ENCODE measurements at places on chromosomes 12 and 14.

- no peak for DNase-seq
Measured at GRCh38 chr12:89029961-89030360, 322.3 kb downstream of the DUSP6 start.

DNA sequence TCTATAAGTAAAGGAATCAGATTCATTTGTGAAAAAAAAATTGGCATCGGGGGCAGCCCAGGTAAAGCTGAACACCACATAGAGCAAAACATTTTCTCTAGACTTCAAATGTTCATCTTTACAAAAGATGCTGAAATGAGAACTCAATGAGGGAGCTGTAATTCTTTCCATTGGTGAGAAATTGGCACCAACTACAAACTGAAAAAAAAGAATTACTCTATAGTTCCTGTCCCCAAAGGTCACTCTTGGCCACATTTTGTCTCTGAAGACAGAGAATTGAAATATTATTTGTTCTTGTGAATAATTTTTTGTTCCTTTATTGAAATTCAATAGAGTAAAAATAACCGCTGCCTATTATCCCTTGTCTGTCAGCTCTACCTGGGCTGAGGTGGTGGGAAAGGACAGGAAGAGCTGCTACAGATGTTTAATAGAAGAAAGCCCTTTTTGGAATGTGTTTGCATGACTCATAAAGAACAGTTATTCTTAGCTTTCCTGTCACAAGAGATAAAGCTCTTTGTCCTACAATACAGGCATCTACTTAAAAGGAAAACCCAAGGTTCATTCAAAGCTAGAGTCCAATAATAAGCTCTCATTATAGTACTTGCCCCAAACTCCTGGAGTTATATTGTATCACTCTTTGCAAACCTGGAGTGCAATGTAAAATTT is 380.1 kb upstream of the KITLG start:
- no peak for DNase-seq

- no peak for DNase-seq
Measured at GRCh38 chr14:82432301-82433105, 898.9 kb upstream of the SEL1L start.

GRCh38 chr14:35557221-35557747 is 23.3 kb downstream of the INSM2 start:
- DNase-seq, result no peak

DNA sequence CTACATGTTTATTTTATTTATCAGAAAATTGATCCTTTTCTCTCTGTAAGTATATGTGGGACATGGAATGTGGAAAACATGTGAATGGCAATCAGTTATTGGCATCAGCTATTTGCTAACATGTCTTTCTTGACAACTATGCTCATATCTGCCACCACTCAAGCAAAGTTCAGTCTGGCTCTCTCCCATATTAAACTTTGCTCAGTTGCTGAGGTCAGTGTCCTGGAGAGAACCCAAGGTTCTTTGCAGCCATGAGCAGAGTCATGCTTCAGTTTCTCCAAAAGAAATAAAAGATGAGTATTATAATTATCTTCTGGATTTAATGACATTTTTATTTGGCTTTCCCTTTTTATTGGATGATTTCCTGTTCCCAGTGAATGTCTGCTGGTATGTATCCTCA is 42.6 kb downstream of the A2M start:
- DNase-seq, result no peak

- peak; percentile 26 for DNase-seq
Measured at GRCh38 chr12:10285919-10286318, 21.8 kb upstream of the KLRD1 start.

GRCh38 chr14:76589246-76589645 is 172.0 kb upstream of the VASH1 start:
- DNase-seq, result no peak

DNA sequence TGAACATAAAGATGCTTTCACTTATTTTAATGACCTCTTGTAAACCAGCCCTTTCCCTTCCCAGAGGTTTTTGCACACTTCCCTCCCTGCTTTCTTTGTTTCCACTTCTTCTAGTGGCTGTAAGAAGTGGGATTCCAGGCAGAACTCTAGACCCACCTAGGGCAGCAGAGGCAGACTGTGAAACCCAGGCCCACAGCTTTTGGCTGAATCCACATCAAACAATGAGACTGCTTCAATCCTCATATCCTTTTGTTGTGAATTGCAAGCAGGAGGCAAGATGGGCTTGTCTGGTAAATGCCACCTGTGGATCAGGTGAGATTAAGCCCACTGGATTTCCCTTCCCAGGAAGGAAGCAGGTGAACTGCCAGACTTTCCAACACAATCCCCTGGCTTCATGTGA is 12.8 kb downstream of the CCDC177 start:
- DNase-seq, result no peak

DNA sequence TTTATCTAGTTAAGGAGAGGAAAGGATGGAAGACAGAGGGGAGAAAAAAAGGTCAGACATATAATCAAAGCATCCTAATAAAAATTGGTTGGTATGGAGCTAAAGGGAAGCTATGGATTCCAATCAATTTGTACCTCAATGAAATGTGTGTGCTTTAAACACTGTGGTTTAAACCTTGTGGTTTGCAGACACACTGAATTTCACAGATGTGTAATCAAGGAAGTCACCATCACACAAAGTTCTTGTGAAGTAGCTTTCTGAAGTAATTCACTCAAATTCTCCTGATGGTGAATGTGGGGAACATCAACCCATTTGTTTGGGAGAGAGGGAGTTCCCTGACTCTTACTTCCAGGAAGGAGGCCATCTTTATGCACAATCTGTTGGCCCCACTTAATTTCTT is 243.3 kb upstream of the KRR1 start:
- DNase-seq, result no peak

DNA sequence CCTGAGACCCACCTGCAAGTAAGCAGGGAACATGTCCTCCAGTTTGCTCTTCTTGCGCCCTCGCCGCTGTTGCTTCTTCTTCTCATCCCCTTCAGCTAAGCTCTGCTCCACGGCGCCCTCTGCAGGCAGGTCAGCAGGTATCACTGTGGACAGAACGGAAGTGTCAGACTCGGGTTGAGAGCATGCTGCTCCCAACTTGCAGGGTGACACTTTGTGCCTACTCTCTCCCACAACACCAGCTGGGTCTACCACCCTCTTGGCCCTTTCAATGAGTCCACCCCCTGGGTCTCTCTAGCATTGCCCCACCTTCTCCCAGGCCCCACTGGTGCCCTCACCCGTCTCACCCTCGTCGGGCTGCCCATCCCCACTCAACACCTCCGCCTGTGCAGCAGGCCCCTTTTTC is 16.7 kb downstream of the KMT2D start:
- peak; percentile 61 for DNase-seq

DNA sequence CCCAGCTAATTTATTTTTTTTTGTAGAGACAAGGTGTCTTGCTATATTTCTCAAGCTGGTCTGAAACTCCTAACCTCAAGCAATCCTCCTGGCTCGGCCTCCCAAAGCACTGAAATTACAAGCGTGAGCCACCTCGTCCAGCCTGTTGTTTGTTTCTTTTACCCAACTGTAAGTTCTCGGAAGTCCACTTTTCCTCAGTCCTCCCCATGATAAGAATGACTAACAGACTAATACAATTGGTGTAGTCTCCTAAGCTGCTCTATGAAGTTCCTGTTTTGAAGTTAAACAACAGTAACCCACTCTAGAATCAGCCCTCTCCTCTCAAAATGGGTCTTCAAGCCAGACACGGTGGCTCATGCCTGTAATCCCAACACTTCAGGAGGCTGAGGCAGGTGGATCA is 36.5 kb downstream of the HIGD1C start:
- no peak for DNase-seq

- DNase-seq, result no peak
Measured at GRCh38 chr12:101859664-101860607, 17.4 kb upstream of the DRAM1 start.

DNA sequence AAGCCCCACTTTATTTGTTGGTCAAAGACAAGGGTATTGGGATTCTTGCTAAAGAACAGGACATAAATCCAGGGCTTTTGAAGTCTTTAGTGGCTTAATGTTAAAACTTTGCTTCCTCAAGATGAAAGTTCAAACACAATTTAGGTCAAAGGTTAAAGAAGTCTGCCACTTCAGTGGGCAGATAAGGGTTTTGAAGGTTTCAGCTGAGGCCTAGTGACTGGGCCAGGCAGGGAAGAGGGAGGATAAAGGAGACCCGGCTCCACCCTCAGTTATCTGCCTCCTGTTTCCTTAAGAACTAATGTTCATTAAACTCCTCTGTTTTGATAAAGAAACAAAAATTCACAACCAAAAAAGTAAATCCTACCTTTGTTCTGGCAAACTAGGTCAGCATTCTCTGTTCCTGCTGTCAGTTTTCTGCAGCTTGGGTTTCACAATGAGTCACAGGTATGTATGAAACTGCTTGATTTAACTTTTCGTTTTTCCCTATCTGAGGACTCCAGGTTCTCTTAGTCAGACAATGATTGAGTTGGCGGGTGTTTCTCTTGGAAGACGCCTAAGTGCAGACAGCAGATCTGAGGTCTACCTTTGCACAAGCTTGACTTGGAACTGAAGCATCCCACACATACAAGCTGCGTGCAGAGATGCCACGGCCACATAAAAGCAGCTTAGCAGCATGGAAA is 208.3 kb downstream of the EXOC5 start:
- no peak for DNase-seq

DNA sequence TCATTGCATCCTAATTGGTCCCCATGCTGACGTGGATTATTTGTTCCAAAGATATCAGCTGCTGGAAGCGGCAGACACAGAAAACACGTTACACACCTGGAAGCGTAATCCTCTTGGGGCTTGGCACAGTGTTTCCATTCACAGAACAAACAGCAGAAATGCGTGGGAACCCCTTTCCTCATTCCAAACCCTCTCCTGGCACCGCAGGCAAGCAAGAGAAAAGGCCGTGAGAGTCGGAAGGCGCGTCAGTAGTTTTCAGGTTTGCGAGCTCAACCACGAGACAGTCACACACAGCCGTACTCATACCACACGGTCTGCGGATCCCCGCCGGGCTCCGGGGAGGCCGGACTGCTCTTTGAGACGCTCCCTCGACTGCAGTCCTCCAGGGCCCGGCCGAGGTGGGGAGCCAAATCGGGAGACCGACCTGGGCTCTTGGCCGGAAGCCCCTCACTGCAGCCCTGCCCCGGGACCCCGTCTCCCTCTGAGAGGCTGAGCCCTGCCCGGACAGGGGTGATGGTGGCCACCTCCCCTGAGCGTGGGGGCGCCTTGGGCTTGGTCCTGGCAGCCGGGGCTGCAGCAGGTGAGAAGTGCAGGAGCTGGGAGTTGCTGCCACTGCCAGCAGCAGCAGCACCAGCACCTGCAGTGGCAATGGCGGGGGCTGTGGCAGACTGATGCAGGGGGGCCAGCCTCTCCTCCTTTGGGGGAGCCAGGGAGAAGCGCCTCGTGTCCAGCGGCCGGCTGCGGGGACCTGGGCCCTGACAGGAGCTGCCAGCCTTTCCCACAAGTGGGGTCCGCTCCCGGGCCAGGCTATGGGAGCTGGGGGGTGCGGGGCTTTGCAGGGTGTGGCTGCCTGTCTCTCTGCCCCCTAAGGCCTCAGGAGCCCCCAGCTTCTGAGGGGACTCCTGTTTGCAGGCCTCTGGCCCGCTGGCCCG is 28.1 kb upstream of the GPR68 start:
- no peak for DNase-seq

GRCh38 chr12:48350249-48351021 is at the start of gene ZNF641:
Gene ZNF641, minus strand, starts transcription at chr12:48350919. Its CDS starts 2,829 bp downstream, at chr12:48348090.
- DNase-seq, result peak; percentile 82

- DNase-seq, result no peak
Measured at GRCh38 chr14:105333613-105334364, 19.2 kb downstream of the PACS2 start.

- DNase-seq, result no peak
Measured at GRCh38 chr14:102187044-102187443, 47.3 kb downstream of the WDR20 start.

GRCh38 chr14:39731912-39732311 is 299.7 kb upstream of the FBXO33 start:
- DNase-seq, result no peak

DNA sequence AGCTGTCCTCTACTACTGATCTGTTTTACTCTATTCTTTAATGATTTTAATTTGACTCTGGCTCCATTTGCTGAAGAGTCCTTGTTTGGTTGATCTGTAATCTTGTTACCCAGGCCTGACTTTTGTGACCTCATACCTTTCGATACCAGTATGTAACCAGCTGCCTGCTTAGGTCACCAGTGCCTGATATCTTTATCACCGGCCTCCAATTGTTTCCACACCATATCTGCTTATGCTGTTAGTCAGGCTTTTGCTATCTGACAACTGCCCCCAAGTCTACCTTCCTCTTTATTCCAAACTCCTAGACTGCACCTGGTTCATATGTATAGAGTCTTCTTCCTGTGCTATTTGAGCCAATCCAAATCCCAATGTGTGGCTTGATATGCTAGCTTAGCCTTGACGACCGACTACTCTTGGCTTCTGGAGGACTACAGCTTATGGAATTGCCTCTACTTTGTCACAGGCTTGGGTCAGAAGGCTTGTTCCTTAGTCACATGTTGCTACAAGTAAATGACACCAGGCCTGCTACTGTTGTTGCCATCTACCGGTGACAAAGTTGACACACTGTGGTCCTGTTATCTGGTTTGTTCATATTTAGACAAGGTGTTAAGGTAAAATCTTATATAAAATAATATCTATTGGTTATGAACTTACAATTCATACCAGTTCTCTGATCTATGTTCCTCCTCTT is 193.9 kb downstream of the TRHDE start:
- no peak for DNase-seq

GRCh38 chr12:68137335-68137830 is 22.2 kb downstream of the IFNG start:
- no peak for DNase-seq

GRCh38 chr12:2335916-2336315 is 283.1 kb downstream of the CACNA1C start:
- no peak for DNase-seq

- DNase-seq, result no peak
Measured at GRCh38 chr12:71162832-71163763, 5.3 kb upstream of the TSPAN8 start.

DNA sequence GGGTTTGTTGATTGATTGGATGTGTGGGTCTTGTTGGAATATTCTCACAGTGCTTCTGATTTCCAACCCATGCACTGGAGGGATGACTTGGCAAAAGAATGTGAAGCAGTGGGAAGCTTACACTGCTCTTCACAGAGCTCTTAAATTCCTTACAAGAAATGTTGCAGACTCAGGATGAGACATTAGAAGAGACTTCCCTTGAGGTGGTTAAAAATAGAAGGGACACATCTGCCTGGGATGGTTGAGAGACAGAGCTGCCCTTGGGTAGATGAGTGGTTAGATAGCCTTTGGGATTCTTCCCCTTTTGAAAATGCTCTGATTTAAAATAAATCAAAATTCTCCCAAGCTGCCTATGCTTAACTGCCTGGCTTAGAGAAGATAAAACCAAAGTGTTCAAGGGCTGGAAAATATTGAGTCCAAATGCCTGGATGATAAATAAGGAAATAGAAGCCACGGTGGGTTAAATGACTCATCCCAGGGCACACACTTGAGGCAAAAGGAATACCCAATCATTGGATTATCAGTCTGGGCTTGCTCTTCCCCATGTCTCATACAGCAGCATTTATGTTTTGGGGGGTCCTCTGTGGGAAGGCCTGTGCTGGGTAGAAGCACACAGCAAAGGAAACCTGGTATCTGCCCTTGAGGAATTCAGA is 264.3 kb downstream of the AKAP6 start:
- no peak for DNase-seq
